ENCODE measurements at places on chromosomes 5 and 9. TPM values are rescaled to one million over a fixed set of nuclear protein-coding genes. Genes with fewer than 3 reads are reported as not detected.

DNA sequence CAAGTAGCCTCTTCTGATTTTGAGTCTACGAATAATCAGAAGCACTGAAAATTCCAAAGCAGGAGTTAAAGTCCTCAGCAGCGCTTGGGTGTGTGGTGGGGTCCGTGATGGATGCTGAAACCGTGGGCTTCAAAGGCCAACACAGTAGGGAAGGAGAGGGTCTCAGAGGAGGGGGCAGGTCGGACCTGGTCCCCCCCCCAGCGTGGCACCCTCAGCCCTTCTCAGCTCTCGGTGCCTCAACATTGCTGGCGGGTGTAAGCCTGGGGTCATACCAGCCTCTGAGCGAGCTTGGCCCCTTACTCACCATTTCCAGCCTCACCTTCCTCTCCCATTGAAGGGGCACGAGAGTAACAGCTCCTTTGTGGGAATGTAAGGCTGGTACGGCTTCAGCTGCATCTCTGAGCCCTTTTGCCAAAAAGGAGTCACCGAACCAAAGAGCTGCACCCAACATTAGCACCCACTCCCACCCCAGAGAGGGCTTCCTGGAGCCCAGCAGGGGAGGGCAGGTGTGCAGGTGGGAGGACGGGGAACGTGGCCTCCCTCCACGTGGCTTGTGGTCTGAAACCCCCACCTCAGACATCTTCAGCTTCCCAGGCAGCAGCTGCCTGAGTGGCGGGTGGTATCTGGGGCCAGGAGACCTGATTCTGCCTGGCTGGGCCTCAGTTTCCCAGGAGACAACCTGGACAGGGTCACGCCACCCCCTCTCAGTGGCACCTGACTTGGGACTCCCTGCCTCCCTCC lies 6.7 kb upstream of the LCN1 start:
- no peak for DNase-seq

The C7 gene
- total RNA-seq = not detected

DNA sequence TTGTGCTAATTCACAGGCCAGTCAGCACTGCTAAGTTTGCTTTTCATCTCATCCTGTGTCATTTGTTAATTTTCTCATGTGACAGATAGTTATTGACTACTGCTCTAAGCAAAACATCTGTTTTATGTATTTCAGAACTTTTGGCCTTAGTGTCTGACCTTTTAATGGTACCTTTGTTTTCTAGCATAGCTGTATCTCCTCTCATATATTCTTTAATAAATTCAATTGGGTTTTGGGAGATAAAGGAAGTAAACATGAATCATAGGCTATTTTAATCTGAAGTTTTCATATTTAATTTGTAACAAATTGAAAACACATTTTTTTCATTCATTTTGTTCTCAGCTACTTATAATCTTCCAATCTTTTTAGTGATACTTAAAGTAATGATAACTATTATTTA lies 13.1 kb downstream of the NDUFAF2 start:
- DNase-seq = no peak

GRCh38 chr5:107867266-107867665 lies 196.5 kb upstream of the EFNA5 start:
- no peak for DNase-seq

The DBN1 gene
- total RNA-seq = 3.9 TPM

The EGR1 gene
- total RNA-seq = 14.2 TPM

The SNX18 gene
- total RNA-seq = 63.4 TPM

DNA sequence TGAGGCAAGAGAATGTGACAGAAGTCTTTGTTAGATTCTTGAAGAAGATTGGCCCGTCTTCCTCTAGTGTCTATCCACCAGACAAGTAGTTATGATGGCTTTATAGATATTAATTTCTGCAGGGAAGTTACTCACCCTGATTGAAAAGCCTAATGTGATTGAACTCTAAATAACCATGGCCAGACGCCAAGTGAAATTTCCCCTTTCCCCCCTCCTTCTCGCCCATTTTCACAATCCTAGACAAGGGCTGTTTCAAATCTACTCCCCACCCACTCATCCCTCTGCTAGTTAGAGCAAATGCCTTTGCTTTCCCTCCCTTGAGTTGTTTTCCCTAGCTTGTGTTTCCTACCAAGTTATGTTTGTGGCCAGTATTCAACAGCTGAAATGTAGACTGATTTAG lies 182.5 kb downstream of the TMEM167A start:
- DNase-seq = no peak

DNA sequence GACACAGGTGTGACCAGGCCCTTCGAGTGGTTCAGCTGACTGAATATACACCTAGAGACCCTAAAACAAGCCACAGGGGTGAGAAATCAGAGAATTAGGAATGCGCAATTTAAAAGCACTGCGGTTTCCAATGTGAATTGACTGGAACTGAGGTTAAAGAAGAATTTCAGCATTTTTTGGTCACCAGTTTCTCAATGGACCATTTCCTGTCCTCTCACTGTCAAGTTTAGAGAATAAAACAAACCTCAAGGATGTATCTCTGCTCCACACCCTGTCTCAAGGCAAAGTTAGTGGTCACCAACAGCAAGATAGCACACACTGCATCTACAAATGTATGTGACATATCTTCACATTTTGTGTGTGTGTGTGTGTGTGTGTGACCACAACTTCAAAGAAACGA lies 143.8 kb upstream of the MAP3K1 start:
- no peak for DNase-seq

The F2RL2 gene
- not detected for total RNA-seq

- no peak for DNase-seq
These were observed 390.3 kb upstream of the MEF2C start for GRCh38 chr5:89273289-89273688.

DNA sequence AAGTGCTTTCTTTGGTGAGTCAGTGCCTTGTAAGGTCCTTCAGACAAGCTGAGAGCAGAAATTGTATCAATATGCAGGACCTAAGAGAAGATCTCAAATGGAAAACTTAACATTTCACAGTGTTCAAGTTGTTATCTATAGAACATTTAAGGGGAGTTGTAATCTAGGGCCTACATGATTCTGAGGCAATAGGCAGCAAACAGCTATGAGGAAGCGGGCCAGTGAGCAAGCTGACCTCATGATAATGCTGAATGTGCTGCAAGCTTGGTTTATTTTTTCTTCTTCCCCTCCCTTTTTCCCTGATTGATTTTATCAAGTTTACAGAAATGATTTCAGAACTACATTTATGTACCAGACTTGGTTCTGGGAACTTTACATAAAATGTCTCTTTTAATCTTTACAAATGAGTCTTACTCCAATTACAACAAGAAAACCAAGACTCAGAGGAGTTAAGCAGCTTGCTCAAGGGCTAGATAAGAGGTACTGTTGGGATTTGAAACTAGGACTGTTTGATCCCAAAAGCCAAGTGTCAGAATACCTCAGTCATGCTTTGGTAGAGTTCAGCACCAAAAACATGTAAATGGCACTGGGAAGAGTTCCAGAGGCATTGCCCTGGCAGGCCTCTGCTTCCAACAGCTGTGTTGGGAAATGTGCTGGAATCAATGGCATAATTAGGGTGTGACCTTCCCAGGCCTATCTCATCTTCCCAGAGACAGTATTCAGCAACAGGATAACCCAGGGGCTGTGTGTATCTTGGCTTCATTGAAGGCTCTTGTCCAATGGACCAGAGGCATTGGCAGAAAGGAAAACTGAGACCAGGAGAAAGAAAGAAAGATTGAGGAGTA lies 130.1 kb downstream of the LRRC70 start:
- no peak for DNase-seq

GRCh38 chr9:113456235-113456634 lies 7.3 kb upstream of the RGS3 start:
- DNase-seq = no peak

DNA sequence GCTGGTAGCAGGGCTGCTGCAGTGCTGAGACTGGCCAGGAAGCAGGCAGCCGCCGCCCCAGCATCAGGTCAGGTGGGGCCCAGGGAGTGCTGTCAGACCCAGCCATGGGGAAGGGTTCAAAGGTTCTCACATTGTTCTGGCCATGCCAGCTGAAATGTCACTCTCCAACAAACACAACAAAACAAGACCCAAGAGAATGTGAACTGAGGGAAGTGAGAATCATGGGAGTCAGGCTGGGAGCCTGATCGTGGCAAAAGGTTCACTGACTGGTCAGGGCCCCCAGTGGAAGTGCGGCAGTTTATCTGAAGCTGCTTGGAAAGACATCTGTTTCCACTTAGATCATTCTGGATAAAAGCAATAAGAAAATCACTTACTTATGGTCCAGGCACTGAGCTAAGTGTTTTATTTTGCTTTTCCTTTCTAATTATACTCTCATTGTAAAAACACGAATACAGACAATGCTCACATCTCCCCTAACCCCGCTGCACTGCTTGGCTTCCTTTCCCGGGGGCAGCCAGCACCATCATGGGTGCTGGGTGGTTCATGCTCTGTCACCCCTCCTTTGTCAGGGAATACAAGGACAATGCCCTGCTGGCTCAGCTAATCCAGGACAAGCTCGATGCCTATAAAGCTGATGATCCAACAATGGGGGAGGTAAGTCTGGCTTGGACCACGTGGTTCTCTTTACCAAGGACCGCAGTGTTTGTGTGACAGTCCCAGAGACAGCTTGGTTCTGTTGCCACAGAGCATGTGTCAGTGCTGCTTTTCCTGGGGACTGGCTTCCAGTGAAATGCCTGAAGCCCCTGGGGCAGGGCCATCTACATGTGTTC lies 41.9 kb upstream of the CFAP157 start:
- no peak for DNase-seq

DNA sequence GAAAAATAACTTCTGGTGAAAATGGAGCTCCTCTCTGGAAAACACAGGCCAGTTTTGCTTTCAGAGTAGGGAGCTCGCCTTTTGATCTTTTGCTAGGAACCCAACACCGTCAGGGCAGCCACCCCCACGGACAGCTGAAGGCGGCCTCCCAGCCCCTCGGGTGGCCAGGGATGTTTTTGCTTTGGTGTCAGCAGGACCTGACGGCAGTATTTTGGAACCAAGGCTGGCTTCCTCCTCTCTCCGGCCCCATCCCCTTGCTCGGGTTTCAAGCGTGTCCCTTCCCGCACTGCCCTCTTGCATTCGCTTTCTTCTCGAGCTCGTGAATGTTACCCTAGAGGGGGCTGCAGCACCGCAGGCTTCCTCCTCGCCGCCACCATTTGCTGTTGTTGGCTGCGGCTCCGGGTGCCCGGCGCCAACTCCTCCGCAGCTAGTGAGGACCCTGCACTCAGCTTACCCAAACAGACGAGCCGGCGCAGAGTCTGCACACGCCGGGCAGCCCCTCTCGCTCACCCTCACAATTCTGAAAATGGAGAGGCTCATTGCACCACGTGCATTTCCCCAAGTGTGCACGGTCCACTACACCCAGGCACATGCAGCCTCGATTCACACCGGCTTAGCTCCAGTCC lies 35.5 kb upstream of the ADAMTSL1 start:
- no peak for DNase-seq

The ZFP62 gene
- total RNA-seq = 43.7 TPM

- DNase-seq = no peak
These were observed 21.6 kb downstream of the PAEP start for GRCh38 chr9:135582966-135583687.

The NR2F1-AS1 gene
- total RNA-seq = 0.15 TPM

The ARHGEF39 gene
- 0.59 TPM for total RNA-seq

GRCh38 chr5:167673942-167674341 lies 617.5 kb upstream of the WWC1 start:
- DNase-seq = no peak

DNA sequence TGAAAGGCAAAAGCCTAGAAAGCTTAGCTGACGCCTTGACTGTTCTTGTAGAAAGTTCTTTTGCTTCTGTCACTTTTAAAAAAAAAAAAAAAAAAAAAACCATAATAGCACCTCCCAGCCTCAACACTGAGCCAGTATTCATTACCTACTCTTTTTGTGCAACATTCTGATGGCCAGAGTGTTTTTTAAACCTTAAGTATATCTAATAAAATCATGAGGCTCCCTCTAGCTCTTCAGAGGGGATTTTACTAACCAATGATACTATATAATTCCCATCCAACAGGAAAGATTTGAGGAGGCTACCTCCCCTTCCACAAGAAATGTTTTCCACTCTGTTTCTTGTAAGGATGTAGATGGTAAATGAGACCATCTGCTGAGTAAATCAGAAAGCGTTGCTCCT lies 3.9 kb downstream of the BNC2 start:
- no peak for DNase-seq

- DNase-seq = no peak
These were observed 111.1 kb downstream of the DOCK2 start for GRCh38 chr5:169748174-169748573.
